ENCODE measurements at places on chromosomes 6 and 20.

- no peak for DNase-seq
- peaks cover 18% of the 10 kb centered on the region for H3K27me3 ChIP-seq
- H3K4me3 ChIP-seq, result no peak overlapping the region
- H3K36me3 ChIP-seq, result peaks cover 8% of the 10 kb centered on the region
- no peaks in the 10 kb centered on the region for H3K4me1 ChIP-seq
- H3K27ac ChIP-seq, result no peak overlapping the region
Measured at GRCh38 chr20:751761-752160, 16.5 kb downstream of the SLC52A3 start.

GRCh38 chr6:170206851-170207431 is 83.9 kb downstream of the DLL1 start:
- peaks cover 18% of the 10 kb centered on the region for H3K36me3 ChIP-seq
- H3K4me1 ChIP-seq, result no peaks in the 10 kb centered on the region
- H3K27ac ChIP-seq, result no peak overlapping the region
- H3K4me3 ChIP-seq, result no peak overlapping the region

GRCh38 chr20:9363673-9364072 is 150.7 kb upstream of the LAMP5 start:
- no peaks in the 10 kb centered on the region for H3K36me3 ChIP-seq
- no peak for DNase-seq
- no peak overlapping the region for H3K27ac ChIP-seq
- no peak overlapping the region for H3K4me3 ChIP-seq
- H3K4me1 ChIP-seq, result no peaks in the 10 kb centered on the region
- no peaks in the 10 kb centered on the region for H3K27me3 ChIP-seq

DNA sequence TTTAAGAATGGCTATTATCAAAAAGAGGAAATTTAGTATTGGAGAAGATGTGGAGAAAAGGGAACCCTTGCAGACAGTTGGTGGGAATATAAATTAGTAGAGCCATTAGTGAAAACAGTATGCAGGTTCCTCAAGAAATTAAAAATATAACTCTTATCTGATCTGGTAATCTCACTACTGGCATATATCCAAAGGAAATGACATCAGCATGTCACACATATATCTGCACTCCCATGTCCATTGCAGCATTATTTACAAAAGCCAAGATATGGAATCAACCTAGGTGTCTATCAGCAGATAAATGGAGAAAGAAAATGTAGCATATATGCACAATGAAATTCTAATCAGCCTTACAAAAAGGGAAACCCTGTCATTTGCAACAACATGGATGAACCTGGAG is 2.6 kb downstream of the SIRPG start:
- H3K4me3 ChIP-seq, result no peak overlapping the region
- H3K27me3 ChIP-seq, result peaks cover 23% of the 10 kb centered on the region
- no peaks in the 10 kb centered on the region for H3K36me3 ChIP-seq
- H3K4me1 ChIP-seq, result peaks cover 4% of the 10 kb centered on the region

DNA sequence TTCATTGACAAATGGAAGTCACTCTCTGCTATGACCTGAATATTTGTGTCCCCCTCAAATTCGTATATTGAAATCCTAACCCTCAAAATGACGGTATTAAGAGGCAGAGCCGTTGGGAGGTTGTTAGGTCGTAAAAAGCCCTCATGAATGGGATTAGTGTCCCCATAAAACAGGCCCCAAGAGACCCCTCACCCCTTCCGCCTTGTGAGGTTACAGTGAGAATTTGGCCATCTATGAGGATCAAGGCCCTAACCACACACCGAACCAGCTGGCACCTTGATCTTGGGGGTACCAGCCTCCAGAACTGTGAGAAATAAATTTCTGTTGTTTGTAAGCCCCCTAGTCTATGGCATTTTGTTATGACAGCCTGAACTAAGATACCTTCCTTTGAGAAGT is 52.5 kb upstream of the SLC22A16 start:
- H3K4me3 ChIP-seq, result no peak overlapping the region
- no peak overlapping the region for H3K27ac ChIP-seq
- H3K27me3 ChIP-seq, result peaks cover 9% of the 10 kb centered on the region
- DNase-seq, result no peak

- no peaks in the 10 kb centered on the region for H3K27me3 ChIP-seq
- no peaks in the 10 kb centered on the region for H3K36me3 ChIP-seq
- no peak overlapping the region for H3K4me3 ChIP-seq
- H3K4me1 ChIP-seq, result no peaks in the 10 kb centered on the region
Measured at GRCh38 chr6:92538275-92538674, 881.1 kb downstream of the EPHA7 start.

- no peaks in the 10 kb centered on the region for H3K27me3 ChIP-seq
- no peak for DNase-seq
- H3K4me3 ChIP-seq, result no peak overlapping the region
- no peak overlapping the region for H3K27ac ChIP-seq
Measured at GRCh38 chr20:38115205-38115604, 49.9 kb downstream of the TGM2 start.

DNA sequence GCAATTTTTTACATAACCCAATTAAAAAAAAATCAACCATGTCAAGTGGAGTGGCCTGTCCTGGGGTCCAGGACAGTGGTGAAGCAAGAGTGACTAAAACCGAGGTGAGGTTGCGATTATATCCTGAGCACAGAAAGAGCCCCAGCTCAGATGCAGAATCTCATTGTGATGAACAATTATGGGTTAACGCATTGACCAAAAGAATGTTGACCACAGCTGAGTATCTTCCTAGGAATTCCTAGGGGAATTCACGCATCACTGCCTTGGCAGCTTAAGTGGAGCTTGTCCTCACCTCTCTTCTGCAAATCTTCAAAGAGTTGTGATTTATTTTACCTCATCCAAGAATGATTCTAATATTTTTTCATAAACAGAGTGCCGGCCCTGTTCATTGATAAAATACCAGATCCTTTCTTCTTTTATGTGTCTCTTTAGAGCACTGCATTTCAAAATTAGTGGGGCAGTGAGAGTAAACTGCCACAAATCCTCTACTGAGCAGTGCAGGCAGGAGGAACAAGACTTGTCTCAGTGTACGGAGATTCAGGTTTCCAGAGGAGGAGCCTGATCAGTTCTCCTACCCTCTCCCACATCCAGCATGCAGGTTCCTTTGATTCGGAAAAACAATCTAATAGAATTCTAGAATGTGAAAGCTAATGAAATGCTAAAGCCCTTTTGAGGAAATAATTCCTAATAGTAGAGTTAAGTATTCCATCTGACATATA is 60.1 kb upstream of the ZNF184 start:
- no peaks in the 10 kb centered on the region for H3K36me3 ChIP-seq
- H3K27me3 ChIP-seq, result peaks cover 69% of the 10 kb centered on the region
- H3K4me1 ChIP-seq, result no peaks in the 10 kb centered on the region
- no peak overlapping the region for H3K4me3 ChIP-seq
- no peak for DNase-seq
- no peak overlapping the region for H3K27ac ChIP-seq

DNA sequence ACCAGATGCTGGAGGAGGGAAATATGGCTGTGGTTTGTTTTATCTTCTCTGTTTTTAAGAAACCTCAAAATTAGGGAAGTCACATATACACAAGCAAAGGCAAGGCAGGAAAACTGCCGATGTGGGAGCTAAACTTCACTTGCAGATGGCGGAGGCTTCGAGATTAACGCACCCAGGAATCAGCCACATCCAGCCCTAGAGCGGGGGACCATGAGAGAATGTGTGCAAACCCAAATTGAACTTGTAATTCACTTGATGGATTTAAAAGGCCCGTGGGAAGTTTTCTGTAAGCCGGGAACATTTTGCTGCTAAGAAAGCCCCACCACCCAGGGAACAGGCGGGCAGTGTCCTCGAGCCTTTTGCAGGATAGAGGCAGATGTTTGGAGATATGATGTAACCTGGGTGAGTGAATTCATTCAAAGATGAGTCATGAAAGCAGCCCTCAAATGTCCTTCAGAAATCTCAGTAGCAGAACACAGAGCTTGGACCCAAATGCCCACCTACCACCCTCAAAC is 39.9 kb downstream of the PREX1 start:
- peak overlapping the region; percentile 58 for H3K4me3 ChIP-seq
- peak overlapping the region; percentile 91 for H3K27ac ChIP-seq
- no peak for DNase-seq
- H3K27me3 ChIP-seq, result no peaks in the 10 kb centered on the region
- no peaks in the 10 kb centered on the region for H3K36me3 ChIP-seq

GRCh38 chr20:3539311-3540107 is 68.7 kb downstream of the ATRN start:
- H3K27ac ChIP-seq, result peak overlapping the region; percentile 55
- peaks cover 24% of the 10 kb centered on the region for H3K36me3 ChIP-seq

DNA sequence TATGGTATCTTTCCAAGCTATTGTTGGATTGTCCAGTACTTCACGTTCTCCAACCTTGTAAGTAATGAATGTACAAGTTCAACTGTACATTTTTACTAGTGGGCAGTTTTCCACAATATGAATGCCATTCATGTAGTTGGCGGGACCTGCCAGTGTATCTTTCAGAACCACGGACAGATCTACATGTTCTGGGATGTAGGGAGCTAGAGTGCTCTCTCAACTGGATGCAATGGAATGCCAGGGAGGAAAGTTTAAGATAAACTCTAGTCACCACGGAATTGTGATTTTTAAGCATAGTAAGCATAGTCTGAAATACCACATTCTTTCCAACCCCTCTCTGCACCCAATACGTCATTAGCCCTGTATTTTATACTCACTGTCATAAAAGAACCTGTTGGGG is 21.5 kb upstream of the HLA-C start:
- H3K4me3 ChIP-seq, result no peak overlapping the region
- H3K27ac ChIP-seq, result no peak overlapping the region
- H3K27me3 ChIP-seq, result peaks cover 34% of the 10 kb centered on the region

DNA sequence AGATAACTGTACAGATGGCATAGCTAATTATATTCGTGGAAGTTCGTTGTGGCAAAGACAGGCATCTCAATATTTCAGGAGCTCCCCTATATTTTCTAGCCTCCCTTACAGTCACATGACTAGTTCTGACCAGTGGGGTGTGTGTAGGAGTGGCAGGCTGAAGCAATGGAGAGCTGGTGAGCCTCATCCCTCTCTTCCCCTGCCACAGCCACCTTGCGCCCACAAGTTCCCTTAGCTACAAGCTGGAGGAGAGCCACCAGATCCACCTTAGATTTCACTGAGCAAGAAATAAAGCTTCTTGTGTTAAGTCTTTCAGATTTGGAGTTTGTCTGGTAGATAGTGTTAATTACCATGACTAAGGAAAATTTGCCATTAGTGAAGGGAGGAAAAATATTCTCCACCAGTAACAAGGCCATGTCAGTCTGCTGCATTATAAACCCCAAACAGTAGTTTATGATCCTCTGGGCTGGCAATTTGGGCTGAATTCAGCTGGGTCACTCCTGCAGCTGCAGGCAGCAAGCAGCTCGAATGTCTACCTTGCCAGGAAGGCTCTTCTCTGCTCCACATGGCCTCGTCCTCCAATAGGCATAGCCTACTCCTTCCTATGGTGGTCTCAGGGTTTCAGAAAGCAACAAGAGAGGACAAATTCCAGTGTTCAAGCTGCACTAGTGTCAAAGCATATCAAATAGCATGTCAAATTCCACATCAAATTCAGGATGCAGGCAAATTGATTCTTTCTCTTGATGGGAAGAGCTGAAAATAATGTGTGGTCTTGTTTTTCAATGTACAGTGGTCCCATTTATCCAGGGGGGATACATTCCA is 7.4 kb upstream of the RBCK1 start:
- H3K4me3 ChIP-seq, result no peak overlapping the region
- H3K36me3 ChIP-seq, result peaks cover 4% of the 10 kb centered on the region
- no peaks in the 10 kb centered on the region for H3K27me3 ChIP-seq
- no peak overlapping the region for H3K27ac ChIP-seq

DNA sequence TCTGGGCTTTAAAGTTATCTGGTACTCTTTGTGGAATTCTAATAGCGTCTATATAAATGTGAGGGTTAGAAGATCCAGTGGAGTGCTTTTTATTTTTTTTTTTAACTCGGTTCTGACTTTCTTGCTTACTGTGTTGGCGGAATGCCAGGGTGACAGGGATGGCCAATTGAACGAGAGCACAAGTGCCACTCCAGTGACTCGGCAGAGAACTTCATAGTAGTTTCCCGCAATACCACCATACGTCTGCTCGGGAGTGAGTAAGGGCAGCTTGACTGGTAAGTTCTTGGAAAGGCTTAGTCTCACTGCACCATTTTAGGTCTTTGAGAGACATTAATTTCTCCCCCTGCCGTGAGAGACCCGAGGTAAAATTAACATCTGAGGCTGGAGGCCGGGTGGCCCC is 49.4 kb upstream of the TULP1 start:
- no peak for DNase-seq
- H3K27me3 ChIP-seq, result peaks cover 23% of the 10 kb centered on the region
- H3K4me1 ChIP-seq, result peaks cover 7% of the 10 kb centered on the region
- no peak overlapping the region for H3K27ac ChIP-seq
- H3K36me3 ChIP-seq, result no peaks in the 10 kb centered on the region

GRCh38 chr6:143953922-143954321 is 54.1 kb downstream of the PLAGL1 start:
- H3K4me3 ChIP-seq, result no peak overlapping the region
- no peaks in the 10 kb centered on the region for H3K27me3 ChIP-seq
- DNase-seq, result no peak
- H3K4me1 ChIP-seq, result no peaks in the 10 kb centered on the region

- no peaks in the 10 kb centered on the region for H3K36me3 ChIP-seq
- H3K27ac ChIP-seq, result no peak overlapping the region
- no peaks in the 10 kb centered on the region for H3K27me3 ChIP-seq
- no peak overlapping the region for H3K4me3 ChIP-seq
- H3K4me1 ChIP-seq, result no peaks in the 10 kb centered on the region
Measured at GRCh38 chr6:138891255-138891986, 95.5 kb downstream of the ECT2L start.

GRCh38 chr20:58149437-58150091 is 78.9 kb downstream of the ANKRD60 start:
- no peak overlapping the region for H3K27ac ChIP-seq
- H3K27me3 ChIP-seq, result peaks cover 50% of the 10 kb centered on the region
- H3K4me3 ChIP-seq, result no peak overlapping the region
- H3K4me1 ChIP-seq, result peaks cover 5% of the 10 kb centered on the region
- no peak for DNase-seq
- H3K36me3 ChIP-seq, result no peaks in the 10 kb centered on the region

DNA sequence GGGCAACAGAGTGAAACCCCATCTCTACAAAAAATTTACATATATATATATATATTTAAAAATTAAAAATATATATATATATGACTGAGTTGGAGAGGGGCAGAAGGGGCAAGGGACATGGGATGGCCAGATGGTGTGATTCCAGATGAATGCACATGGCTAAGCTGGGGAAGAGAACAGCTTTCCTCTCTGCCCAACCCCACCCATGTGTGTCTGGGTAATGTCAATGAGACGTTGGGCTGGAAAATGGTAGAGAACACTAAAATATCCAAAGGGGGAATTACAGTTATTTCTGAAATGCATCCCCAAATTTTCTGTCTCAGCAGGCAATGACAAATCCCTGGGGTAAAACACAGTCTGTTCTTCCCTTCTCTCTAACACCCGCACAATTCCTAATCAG is 31.2 kb upstream of the CCND3 start:
- no peak overlapping the region for H3K4me3 ChIP-seq
- H3K27me3 ChIP-seq, result no peaks in the 10 kb centered on the region
- no peak for DNase-seq
- H3K36me3 ChIP-seq, result no peaks in the 10 kb centered on the region

GRCh38 chr6:44524476-44525227 is 137.1 kb downstream of the CDC5L start:
- H3K4me1 ChIP-seq, result peaks cover 4% of the 10 kb centered on the region
- no peak overlapping the region for H3K4me3 ChIP-seq
- DNase-seq, result no peak

- H3K27ac ChIP-seq, result peak overlapping the region; percentile 84
- H3K4me1 ChIP-seq, result peaks cover 22% of the 10 kb centered on the region
- peaks cover 8% of the 10 kb centered on the region for H3K27me3 ChIP-seq
- peak; percentile 80 for DNase-seq
- H3K4me3 ChIP-seq, result peak overlapping the region; percentile 90
- H3K36me3 ChIP-seq, result no peaks in the 10 kb centered on the region
Measured at GRCh38 chr20:1802385-1803060, 92.7 kb upstream of the SIRPA start.

Data from naive B cell (primary cell).